ENCODE measurements at places on chromosomes 11 and 22.

GRCh38 chr22:31040542-31041398, 40.3 kb upstream of the SMTN start:
- no peak for DNase-seq

- no peak for DNase-seq
Measured at GRCh38 chr11:43943372-43943930, 1.0 kb downstream of the C11orf96 start.

DNA sequence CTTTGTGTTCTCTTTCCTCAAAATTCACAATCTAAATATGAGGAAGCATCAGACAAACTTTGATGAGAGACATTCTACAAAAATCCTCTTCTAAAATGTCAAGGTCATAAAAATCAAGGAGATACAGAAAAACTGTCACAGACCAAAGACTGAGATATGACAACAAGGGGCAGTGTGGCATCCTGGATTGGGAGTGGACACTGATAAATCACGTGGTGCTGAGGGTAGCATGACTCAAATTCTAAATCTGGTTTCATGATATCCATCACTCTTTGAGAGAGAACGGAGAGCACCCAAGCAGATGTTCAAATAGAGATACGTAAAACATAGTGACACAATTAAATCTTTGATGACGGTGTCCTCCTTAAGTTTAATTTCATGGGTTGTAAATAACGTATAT, 13.0 kb upstream of the CARD18 start:
- no peak for DNase-seq

- DNase-seq: no peak
Measured at GRCh38 chr11:20025332-20025840, 134.9 kb downstream of the DBX1 start.

DNA sequence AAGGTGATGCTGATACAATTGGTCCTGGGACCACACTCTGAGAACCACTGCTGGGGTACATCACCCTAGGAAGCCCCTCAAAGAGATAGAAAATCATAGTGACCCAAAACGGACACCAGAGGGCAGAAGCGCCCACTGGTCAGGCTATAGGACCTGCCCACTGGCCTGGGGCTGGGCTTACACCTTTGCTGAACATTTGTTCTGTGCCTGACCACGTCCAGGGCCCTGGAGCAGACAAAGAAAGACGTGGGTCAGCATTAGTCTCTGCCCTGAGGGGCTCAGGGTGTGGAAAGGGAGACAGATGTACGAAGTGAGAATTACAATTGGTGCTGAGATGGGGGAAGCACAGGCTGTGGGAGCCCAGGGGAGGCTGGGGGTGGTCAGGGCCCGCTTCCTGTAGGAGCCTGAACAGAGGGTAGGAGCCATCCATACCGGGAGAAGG, 14.4 kb upstream of the SERPINH1 start:
- peak; percentile 40 for DNase-seq

GRCh38 chr11:116688202-116688540, 84.6 kb downstream of the BUD13 start:
- no peak for DNase-seq

GRCh38 chr11:123241874-123242543, 47.0 kb upstream of the CLMP start:
- DNase-seq: no peak

DNA sequence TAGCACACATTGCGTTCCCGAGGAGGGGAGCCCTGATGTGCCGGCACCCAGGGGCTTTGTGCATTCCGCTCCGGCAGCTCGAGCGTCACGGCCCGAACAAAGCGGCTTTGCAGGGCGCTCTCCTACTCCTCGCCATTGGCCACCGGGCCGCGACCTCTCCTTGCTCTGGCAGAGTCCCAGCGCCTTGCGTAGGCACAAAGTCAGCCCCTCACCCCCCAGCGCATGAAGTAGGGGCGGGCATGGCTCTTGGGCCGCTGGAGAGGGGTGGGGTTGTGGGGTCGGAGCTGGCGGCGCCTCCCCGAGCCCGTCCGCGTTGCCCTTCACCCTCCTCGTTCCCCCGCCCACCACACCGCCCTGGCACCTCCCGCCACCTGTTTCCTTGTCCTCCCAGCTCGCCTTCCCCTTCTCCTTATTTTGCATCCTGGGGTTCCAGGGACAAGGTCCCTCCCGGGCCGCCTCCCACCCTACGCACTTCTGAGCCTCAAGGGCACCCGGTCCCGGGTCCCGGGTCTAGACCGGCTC, 753 bp upstream of the PPARA start:
- no peak for DNase-seq

DNA sequence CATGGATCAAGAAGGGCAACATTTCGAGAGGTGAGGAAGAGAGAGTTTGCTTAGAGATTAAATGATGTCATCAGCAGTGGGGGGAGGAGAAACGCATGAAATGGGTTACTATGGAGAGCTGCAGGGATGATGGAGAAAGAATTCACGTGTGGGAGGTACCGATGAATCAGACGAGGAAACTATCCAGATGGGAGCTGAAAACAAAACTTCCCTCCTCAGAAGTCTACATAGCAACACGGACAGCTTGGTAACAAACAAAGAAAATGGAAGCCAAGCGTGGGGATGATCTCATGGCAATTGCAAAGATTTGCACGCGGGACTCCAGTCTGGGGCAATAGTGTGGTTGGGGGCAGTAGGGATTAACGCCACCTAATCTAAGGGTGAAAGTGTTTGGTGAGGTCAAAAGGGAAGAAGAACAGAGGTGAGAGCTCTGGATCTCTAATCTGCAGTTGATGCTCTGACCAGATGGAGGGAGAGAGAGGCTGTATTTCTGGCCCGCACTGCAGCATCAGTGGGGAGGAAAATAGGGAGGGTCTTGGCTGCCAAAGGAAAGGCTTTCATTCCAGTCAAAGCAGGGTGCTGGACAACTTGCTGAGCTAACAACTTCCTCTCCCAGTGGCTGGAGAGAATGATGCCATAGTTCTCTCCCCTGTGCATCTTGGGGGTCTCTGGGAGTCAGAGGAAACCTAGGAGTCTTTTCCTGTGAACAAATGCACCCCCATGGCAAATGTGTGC, 43.4 kb upstream of the CSNK2A3 start:
- DNase-seq: no peak

DNA sequence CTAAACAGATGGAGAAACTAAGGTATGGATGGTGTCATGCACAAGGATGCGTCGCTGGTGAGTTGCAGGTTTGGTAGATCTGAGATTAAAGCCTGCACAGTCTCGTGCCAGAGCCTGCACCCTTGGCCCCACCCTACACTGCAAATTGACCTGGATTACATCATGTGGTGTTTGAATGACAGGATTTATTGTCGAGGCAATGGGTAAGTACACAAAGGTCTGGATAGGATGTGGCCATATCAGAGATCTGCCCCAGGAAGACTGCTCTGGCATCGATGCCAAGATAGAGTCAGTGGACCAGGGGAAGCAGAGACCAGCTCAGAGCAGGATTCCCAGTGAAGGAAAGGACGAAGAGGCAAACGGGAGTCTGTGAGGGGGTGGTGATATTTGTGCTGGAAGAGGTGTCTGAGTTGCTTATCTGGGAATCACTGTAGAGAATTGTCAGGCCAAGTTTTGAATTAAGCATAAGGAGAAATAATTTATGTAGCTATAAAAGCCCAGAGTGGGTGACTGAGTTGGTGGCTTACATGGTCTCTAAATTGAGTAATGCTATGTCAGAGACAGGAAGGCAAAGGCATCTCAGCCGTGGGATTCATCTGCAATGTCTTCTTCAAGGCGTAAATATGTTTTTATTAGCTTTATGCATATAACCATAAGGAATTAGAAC, 499.6 kb upstream of the B3GAT1 start:
- no peak for DNase-seq

DNA sequence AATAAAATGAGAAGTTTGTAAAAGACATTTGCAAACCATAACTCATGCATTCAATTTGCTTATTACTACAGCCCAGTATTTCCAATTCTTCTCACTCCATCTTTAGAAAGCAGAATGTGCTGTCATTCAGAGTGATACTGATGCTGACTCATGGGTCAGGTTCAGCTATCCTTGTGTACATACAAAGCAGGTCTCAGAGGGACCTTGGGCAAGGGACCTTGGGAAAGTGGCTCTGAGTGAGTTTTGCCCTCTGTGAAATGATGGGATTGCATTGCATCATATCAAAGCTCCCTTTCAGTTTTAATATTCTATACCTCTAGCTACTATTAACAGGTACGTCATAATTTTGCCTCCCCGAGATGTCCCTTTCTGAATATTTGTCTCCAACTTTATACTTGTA, 848.7 kb downstream of the OPCML start:
- no peak for DNase-seq

- no peak for DNase-seq
Measured at GRCh38 chr22:50595189-50595588, 5.4 kb upstream of the MAPK8IP2 start.

- DNase-seq: no peak
Measured at GRCh38 chr22:38139901-38140300, 29.4 kb upstream of the BAIAP2L2 start.

DNA sequence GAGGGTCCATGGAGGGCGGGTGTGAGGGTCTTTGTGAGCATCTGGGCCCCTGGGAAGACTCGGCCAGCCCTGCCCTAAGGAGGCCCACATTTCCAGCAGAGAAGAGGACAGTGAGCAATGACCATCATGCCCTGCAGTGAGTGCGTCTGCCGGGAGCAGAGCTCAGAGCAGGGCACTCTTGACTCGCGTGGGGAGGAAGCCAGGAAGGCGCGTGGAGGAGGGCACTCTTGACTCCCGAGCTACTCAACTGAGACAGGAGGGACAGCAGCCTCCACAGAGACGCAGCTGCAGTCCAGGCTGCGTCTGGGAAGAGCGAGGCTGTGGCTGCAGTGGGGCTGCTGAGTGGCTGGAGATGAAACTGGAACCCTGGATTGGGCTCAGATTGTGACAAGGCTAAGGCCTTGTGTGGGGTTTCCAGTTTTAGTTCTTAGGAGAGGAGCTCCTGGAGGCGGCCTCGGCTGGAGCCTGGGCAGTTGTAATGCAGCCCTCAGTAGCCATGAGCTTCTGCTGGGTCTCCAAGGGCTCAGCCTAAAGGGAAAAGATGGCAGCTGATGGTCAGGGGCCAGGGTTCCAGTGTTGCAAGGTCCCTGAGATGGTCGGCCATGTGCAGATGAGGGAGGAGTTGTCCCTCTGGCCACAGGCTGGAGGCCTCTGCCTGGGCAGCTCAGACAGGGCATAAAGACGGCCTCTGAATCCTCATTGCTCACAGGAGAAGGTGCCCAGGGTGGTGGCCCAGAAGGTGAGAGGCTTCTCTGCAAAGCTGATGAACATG, 264.7 kb upstream of the B3GAT1 start:
- DNase-seq: no peak

- DNase-seq: no peak
Measured at GRCh38 chr11:45658292-45658991, 7.0 kb downstream of the CHST1 start.

DNA sequence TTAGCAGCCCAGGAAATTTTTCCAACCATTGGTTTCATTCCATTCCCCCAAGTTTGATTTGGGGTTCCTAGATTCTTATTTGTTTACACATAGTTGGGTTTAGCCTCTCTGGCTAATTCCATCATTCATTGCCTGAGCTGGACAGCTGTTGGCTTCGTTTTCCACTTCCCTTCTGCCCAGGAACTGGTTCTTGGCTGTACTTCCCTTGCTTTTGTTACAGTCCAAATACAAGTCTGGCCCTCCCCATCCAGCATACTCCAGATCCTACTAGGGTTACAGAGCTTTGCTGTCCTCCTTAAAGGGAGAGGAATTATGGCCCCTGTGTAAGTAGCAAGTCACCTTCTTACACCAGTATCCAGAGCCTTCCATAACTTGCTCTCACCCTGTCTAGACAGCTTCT, 356.3 kb downstream of the FAT3 start:
- no peak for DNase-seq

GRCh38 chr11:59556917-59557348, 45.6 kb downstream of the OR4D9 start:
- no peak for DNase-seq

DNA sequence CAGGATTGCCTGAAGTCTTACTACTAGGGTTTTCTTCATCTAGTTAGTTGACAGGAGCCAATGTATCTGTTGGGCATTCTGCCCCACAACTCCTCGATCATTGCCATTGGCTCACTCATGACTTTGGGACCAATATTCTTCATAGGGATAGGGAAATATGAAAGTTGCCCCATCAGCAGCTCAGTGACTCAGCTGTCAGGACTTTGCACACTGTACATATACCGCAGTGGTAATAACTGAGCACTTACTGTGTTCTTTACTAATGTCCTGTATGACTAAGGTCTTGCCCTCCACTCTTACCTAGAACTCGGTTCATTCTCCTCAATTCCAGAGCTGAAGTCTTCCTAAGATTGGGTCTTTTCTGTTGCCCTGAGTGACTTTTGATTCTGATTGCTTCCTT, 46.8 kb upstream of the PGR start:
- DNase-seq: no peak

GRCh38 chr11:20639688-20640087, 29.7 kb upstream of the NELL1 start:
- DNase-seq: no peak

DNA sequence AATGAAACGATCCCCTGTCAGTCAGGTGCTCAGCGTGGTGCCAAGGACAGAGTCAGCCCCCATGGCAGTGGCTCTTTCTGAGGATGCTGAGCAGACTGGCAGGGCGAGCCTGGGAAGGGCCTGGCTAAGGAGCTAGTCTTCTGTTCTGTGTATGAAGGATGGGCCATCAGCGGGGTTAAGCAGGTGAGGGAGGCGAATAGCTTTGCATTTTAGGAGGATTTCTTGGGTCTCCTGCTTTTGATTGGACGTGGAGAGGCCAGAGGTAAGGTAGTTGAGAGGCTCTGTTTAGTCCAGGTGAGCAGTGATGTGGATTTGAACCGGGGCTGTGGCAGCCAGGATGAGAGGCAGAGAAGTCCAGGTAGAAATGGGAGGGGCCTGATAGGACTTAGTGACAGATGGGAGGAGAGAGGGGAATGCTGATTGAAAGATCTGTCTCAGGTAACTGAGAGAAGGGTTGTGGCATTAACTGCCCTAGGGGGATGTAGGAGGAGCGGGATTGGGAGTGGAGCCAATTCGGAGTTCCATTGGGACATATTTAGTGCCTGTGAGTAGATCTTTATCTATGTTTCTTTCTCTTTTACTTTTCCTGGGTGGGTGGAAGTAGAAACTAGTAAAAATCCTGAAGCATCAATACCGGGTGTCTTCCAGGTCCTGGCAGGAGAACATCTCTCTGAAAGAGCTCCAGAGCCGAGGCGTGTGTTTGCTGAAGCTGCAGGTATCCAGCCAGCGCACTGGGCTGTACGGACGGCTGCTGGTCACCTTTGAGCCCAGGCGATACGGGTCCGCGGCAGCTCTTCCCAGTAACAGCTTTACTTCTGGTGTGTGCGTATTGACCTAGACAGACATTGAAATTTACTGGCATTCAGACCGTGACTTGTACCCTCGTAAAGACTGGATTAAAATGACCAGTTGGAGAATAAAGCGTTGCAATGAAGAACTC, 2.0 kb downstream of the IGHMBP2 start:
- no peak for DNase-seq

GRCh38 chr11:17550450-17551346, 3.6 kb downstream of the OTOG start:
- no peak for DNase-seq

GRCh38 chr11:86440305-86440716, 65.6 kb downstream of the CCDC81 start:
- DNase-seq: no peak
